Breast epithelium (tissue), 4 donors: ENCODE measurements at places on chromosomes 3 and 15. TPM values are rescaled to one million over a fixed set of nuclear protein-coding genes. Genes with fewer than 3 reads are reported as not detected.

Gene VWA5B2
- total RNA-seq, result 0.88 TPM

Gene ATP8B4
- total RNA-seq, result 7.9 TPM

Gene BCHE
- total RNA-seq, result 2.6 TPM

Gene MPI
- total RNA-seq, result 70.1 TPM

Gene GOLGA8B
- total RNA-seq, result 94.4 TPM

Gene MEIS2
- 18.2 TPM for total RNA-seq

Gene NOP10
- total RNA-seq, result 130 TPM

Gene CFAP91
- total RNA-seq, result 24.6 TPM

Gene GOLGA6L7
- total RNA-seq, result not detected

Gene CD200R1
- 1.3 TPM for total RNA-seq

Gene AP3B2
- 5.3 TPM for total RNA-seq

Gene FMN1
- total RNA-seq, result 56.8 TPM

Gene MNS1
- total RNA-seq, result 2.3 TPM

Gene SYNPR
- not detected for total RNA-seq

Gene SKOR1
- total RNA-seq, result 1.1 TPM

DNA sequence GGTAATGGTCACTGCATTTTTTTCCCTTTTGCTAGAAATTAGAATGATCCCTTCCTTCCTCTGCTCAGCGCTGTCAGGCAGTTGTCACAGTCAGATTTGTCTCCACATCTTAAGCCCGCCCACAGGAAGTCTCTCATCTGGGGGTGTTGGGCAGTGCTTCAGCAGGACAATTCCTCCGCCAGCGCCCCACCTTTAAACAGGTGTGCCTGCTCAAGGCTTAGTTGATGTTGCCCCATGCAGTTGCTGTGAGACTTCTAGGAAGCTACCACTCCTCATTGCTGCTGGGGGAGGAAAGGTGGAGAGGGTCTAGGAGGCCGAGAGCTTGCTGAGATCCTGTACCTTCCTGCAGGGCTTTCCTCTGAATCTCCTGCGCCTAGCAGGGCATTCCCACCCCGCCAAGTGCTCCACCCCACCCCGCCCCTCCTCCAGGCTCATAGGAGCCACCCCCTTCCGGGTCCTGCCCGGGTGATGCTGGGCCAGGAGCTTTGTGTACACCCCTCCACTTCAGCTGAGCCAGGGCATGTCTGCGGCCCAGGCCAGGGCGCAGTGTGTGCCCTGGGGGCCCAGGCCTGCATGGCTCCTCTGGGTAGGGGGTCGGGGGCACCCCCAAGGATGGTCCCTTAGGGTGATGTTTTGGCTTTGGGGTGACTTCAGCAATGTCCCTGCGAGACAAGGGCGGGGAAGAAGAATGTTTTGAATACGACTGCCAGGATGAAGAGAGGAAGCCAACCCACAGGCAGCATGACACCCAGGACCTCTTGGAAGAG lies 68.7 kb downstream of the TRAK1 start:
- DNase-seq, result peak; percentile 65

DNA sequence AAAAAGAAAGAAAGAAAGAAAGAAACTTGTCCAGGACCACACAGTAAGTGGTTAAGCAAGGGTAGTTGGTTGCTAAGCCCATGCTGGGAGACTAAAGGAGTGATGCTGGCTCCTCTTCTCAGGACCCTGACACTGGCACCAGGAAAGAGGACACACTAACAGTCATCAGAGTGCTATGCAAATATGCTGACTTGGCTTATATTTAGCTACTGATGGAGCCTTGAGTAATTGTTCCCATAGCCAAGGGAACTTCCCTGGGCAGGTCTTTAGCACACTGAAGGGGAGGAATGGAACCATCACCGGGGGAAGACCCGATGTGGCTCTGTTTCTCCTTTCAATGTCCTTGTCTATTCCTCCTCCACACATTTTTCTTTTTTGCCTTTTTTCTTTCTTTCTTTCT lies 6.2 kb downstream of the TMEM40 start:
- no peak for DNase-seq

DNA sequence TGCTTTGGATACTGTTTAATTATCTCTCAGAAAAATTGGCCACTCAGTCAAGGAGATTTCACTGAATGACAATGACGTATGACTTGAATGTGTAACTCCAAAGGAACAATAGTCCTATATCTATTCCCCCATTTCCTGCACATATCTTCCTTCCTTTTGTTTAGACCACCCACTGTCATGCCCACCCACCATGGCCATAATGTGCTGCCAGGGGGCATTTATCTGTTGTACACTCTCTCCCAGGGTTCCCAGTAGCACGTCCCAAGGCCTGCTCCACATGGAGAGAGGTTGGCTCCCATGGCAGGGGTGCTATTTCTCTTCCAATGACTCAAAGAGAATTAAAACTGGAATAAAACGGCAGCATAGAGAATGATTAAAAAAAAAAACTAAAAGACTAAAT lies 36.8 kb upstream of the CTNNB1 start:
- DNase-seq, result no peak

- DNase-seq, result peak; percentile 72
Observed at GRCh38 chr3:149377408-149378364, at the start of gene TM4SF1. Gene TM4SF1 (minus strand): TSS chr3:149377649. CDS start chr3:149377547, 102 bp downstream.

DNA sequence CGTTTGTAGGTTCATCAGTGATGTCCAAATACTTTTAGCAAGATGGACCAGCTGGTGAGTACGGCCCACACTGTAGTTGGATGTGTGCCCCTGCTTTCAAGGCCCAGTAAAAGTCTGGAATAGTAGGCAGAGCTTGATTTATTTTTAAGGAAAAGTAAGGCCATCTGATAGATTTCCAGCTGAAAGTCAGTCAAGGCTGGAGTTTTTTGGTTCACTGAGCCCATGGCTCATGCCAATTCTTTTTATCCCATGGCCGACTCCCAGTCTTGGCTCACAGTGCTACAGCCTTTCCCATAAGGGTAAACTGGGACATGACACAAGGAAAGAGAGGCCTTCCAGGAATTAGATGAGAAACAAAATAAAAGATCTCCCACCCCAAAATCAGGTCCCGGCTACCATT lies 13.5 kb downstream of the CCDC80 start:
- DNase-seq, result no peak

- DNase-seq, result no peak
Observed at GRCh38 chr3:180932819-180933218, 20.3 kb downstream of the FXR1 start.

- no peak for DNase-seq
Observed at GRCh38 chr3:171873580-171873979, 30.4 kb downstream of the TMEM212 start.

DNA sequence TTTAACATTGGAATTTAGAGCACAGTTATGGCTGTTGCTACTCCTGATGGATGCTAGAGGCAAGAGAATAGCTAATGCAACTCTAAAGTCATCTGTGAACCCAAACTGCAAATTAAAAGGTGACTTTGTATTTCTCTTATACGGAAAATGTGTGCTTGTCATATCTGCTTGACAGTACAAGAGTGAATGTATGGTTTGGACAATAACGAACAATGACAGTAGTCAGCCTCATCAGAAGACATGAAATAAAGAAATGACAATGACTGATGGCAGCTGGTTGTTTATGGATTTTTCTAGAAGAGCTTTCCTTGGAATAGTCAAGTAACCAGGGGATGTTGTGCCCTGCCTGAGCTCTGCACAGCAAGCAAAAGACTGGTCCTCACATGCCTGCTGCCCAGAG lies 168.8 kb upstream of the FEZF2 start:
- no peak for DNase-seq

DNA sequence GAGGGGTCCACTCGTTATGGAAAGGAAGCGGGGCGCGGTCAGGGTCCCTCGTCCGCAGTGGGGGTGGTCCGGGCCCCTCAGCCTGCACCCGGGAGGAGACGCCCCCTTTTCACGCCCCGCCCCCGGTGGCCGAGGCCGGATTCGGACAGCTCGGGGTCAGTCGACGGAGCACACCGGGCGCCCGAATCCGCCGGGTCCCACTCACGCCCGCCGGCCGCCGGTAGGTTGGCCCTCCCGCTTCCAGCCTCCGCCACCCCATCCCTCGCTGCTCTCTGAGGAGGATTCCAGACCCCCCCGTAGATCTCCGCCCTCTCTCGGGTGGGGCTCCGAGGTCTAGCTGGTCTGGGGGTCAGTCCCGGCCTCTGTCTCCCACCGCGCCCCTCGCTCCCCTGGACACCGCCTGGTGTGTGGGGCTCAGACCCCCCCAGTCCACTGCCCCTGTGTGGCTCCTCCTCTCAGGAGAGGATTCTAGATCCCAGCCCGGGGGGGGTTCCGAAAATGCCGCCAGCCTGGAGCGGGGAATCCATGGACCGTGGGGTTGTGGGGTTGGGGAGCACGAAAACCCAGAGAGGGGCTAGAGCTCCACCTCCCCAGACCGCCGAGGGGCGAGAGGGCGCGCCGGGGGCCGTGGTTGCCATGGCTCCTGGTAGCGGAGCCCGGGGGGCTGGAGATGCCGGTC lies 725 bp downstream of the CHL1 start:
- peak; percentile 53 for DNase-seq

DNA sequence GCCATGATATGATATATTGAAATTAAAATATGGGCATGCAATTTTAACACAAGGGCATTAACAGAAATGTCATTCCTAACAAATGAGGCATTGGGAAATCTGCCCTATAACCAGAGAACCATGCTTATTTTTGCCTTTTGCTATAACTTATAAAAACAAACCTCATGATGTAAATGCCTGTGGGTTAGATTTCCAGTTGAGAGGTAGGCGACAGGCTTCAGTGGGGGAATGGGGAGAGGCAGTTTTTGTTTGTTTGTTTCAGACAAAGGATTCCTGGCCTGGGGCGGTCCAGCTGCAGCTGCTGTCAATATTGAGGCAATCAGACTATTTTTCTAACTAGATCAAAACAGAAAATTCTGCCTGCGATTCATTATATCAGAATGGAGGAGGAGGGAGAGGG lies 490.4 kb upstream of the CFAP20DC start:
- DNase-seq, result no peak

GRCh38 chr3:37712918-37713817 lies 148.5 kb upstream of the CTDSPL start:
- DNase-seq, result no peak

DNA sequence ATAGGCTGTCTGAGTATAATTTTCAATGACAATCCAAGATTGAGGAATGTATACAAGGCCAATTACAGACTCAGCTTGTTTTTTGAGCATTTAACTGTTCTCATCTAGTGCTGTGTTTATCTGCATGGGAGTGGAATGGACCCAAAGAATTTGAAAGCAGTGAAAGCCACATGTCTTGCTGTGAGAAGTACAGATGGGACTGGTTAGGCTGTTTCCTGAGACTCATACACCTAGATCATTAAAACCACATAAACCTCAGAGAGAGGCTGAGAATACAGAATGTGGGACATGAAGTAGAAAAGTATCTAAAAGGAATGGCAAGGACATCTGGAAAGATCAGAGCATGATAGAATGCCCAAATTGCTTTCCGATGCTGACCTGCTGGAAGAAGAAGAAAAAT lies 224.6 kb downstream of the NLGN1 start:
- DNase-seq, result no peak

GRCh38 chr3:50260027-50260941 lies 8.7 kb upstream of the SEMA3B start:
- DNase-seq, result peak; percentile 93

- no peak for DNase-seq
Observed at GRCh38 chr3:13045904-13046568, 27.2 kb downstream of the IQSEC1 start.

DNA sequence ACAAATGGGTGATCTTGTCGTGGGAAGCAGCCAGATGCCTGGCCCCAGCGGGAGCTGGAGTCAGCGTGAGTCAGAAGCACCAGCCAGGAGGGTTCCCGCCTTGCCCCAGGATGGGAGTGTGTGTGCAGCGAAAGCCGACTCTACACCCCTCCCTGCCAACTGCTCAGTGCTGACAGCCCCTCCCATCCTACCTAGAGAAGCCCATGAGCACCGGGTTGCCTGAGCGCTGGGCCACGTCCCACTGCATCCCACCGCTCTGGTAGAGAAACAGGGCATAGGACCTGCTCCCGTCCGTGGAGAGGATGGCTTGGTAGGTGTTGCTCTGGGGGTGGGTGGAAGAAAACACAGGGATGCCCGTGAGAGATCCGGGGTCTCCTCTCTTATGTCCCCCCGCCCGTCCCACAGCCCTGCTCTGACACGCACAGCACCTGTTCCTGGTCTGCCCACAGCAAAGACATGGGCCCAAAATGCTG lies 42.9 kb downstream of the MUC4 start:
- peak; percentile 34 for DNase-seq

DNA sequence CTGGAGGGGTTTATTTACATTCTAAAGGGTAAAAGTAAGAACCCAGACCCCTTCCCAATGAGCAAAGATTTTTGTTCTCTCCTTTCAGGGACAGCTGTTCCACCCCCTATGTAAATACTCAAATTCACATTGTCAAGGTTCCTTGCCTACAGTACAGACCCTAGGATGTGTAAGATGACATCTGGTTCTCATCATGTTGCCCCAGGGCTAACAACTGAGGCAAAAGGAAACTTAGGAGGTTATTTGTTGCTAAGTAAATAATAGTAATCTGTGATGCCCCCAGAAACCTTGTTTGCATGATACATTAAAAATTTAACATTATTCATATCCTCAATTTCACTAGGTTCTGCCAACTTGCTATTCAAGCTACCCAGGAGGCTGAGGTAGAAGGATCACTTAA lies 135.0 kb upstream of the CCNL1 start:
- DNase-seq, result no peak

GRCh38 chr15:42800731-42801474 lies 64.0 kb upstream of the CDAN1 start:
- DNase-seq, result no peak

DNA sequence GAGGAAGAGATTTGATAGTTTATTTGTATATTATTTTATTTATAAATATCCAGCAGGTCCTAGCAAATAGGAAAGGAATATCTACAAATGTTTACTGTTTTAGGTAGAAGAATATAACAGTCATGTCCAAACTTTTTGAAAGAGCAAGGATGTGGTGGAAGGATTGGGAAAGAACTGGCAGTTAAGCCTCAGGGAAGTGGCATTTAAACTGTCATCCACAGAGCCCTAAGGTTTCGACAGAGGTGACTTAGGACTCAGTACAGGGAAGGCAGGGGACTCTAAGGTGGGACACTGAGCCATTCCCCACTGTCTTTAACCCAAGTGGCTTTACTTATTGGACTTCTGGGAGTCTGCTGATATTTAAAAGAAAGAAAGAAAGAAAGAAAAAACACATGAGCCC lies 11.8 kb upstream of the TMEM87A start:
- DNase-seq, result no peak

GRCh38 chr3:85161544-85161943 lies 202.8 kb downstream of the CADM2 start:
- DNase-seq, result no peak

DNA sequence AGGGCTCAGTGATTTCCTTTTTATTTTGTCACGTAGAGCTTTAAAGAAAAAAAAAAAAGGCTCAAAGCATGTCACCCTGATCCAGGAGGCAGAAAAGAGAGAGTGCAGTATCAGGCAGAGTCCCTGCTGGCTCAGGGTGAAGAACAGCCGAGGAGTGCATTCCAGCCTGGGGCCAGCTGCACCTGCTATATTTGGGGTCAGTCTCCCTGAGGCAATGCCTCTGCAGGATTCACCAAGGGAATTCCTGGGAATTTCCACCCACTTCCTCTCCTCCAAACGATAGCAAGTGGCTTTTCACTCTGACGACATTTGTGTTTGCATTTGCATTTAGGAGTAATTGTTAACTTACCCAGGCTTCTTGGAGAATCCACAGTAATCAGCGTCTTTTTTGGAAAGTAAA lies 202.9 kb upstream of the CTNNB1 start:
- DNase-seq, result no peak
